GM23338 (cell line): ENCODE measurements at places on chromosomes 3 and 15. TPM values are rescaled to one million over a fixed set of nuclear protein-coding genes. Genes with fewer than 3 reads are reported as not detected.

DNA sequence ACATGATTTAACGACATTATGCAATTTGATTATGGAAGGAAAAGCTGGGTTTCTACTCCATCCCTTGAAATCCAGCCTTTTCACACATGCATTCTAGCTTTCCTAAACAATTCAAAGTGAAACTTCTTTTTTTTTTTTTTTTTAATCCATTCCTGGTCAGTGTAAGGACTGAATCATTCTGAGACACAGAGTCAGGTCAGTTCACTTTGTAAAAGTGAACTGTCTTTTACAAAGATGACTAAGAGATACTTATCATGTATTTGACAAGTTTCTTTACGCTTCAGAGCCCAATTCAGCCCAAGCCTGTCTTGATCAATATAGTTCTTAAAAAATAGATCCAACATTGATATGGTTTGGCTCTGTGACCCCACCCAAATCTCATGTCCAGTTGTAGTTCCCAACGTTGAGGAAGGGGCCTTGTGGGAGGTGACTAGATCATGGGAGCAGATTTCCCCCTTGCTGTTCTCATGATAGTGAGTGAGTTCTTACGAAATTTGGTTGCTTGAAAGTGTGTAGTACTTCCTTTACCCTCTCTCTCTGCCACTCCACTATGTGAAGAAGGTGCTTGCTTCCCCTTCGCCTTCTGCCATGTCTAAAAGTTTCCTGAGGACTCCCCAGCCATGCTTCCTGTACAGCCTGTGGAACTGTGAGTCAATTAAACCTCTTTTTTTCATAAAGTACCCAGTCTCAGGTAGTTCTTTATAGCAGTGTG is 345.6 kb upstream of the THBS1 start:
- H3K27ac ChIP-seq: no peak overlapping the region
- no peak overlapping the region for H3K4me3 ChIP-seq
- no peaks in the 10 kb centered on the region for H3K27me3 ChIP-seq
- H3K36me3 ChIP-seq: peaks cover 5% of the 10 kb centered on the region; the same call in 1 of the 2 replicates

DNA sequence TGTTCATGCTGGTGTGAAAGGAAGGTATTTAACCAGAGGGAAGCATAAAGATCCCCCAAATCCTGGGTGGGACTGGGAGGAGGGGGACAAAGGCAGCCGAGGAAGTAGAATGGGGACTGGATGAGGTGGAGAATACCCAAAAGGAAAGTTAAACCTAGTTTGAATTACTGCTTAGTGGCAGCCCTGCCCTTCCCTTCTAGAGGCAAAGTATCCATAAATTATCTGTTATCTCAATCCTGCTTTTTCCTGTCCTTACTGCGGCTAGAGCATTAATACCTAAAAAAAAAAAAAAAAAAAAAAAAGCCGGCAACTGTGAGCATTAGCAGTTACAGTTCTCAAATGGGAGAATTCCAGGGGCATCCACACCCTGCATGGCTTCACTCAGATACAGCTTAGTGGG is 139.0 kb downstream of the RYR3 start:
- no peak for DNase-seq
- H3K4me3 ChIP-seq: no peak overlapping the region
- H3K27me3 ChIP-seq: no peaks in the 10 kb centered on the region
- no peaks in the 10 kb centered on the region for H3K36me3 ChIP-seq

DNA sequence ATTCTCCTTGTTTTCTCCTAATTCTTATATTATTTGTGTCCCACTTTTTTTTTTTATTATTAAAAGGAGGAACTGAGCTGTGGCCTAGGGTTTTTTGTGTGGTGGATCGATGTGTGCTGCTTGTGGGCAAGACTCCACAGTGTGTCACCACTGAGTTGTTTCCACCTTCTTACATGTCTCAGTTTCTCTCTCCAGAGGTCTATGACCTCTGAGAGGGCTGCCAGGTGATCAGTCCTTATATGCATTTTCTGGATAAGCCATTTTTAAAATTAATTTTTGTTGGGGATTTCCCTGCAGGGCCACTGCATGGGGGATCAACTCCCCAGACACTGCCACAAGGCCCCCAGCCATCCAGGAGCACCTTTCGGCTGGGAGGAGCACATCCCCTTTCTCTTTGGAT is 27.8 kb downstream of the IQCF6 start:
- H3K27ac ChIP-seq: no peak overlapping the region
- DNase-seq: no peak
- H3K36me3 ChIP-seq: 0 out of 2 replicates have a peak, but pooled peaks cover 3% of the 10 kb centered on the region
- peaks cover 25% of the 10 kb centered on the region; the same call in 1 of the 2 replicates for H3K4me1 ChIP-seq
- no peak overlapping the region for H3K4me3 ChIP-seq
- no peaks in the 10 kb centered on the region for H3K27me3 ChIP-seq

DNA sequence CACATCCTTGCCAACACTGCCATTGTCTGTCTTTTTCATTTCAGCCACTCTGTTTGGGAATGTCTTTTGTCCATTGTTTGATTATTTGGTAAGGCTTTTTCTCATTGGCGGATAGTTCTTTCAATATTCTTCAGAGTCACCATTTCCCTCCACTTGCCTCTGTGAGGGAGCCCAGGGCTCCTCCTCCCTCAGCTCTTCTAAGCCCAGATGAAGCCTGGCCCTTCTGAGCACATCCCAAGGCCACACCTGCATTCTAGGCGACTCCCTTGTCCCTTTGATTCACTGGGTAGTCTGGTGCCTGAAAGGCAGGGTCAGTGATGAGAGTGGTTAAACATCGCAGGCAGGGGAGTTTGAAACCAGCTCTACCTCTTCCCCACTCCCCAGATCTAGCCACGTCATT is 12.4 kb upstream of the LTF start:
- H3K36me3 ChIP-seq: peaks cover 2% of the 10 kb centered on the region; the same call in 1 of the 2 replicates
- peak; percentile 26 for DNase-seq
- no peak overlapping the region for H3K27ac ChIP-seq
- H3K4me3 ChIP-seq: no peak overlapping the region
- no peaks in the 10 kb centered on the region for H3K4me1 ChIP-seq
- no peaks in the 10 kb centered on the region for H3K27me3 ChIP-seq

GRCh38 chr15:100249096-100249815 is 92.5 kb downstream of the ADAMTS17 start:
- no peaks in the 10 kb centered on the region for H3K36me3 ChIP-seq
- DNase-seq: no peak
- no peak overlapping the region for H3K4me3 ChIP-seq
- H3K27ac ChIP-seq: no peak overlapping the region

- H3K4me1 ChIP-seq: no peaks in the 10 kb centered on the region
- no peak for DNase-seq
- H3K4me3 ChIP-seq: no peak overlapping the region
These were observed 5.7 kb upstream of the CLK3 start for GRCh38 chr15:74609938-74610301.

- no peak for DNase-seq
- no peak overlapping the region for H3K27ac ChIP-seq
- H3K4me1 ChIP-seq: peaks cover 12% of the 10 kb centered on the region
- H3K4me3 ChIP-seq: no peak overlapping the region
These were observed 328.9 kb downstream of the THSD4 start for GRCh38 chr15:71444032-71444810.

DNA sequence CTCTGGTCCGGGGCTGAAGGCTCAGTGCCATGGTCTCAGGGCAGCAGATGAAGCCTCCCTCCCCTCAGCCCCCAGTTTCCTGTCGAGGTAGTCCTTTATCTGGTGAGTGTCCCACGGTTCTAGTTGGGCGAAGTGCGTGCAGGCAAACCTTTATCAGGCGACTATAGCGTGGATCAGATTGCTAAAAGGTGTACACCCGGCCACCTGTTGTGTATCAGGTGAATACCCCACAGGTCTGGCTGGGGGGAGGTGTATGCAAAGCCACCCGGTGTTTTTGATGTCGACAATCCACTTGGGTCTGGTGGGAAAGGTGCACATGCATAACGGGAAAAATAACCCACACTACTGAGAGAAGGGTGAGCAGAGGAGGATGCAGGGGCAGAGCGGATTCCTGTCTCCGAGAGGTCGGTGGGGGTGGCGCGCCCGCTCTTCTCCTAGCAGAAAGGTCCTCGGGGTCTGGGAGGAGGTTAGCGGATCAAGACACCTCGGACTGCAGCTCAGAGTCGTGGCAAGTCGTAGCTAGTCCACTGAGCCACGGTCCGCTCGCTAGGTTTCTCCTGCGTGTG is 507 bp downstream of the SLC12A6 start:
- H3K27me3 ChIP-seq: no peaks in the 10 kb centered on the region
- H3K4me1 ChIP-seq: peaks cover 19% of the 10 kb centered on the region
- peaks cover 7% of the 10 kb centered on the region for H3K36me3 ChIP-seq
- DNase-seq: peak; percentile 43
- peak overlapping the region; percentile 81 for H3K27ac ChIP-seq

GRCh38 chr3:186406669-186407635 is 44.9 kb upstream of the DGKG start:
- H3K27ac ChIP-seq: no peak overlapping the region
- H3K27me3 ChIP-seq: no peaks in the 10 kb centered on the region
- no peak overlapping the region for H3K4me3 ChIP-seq
- H3K36me3 ChIP-seq: no peaks in the 10 kb centered on the region
- no peaks in the 10 kb centered on the region for H3K4me1 ChIP-seq

- H3K27ac ChIP-seq: no peak overlapping the region
- no peak for DNase-seq
- H3K4me1 ChIP-seq: no peaks in the 10 kb centered on the region
- no peaks in the 10 kb centered on the region for H3K36me3 ChIP-seq
- H3K4me3 ChIP-seq: peak overlapping the region; percentile 52
- peaks cover 26% of the 10 kb centered on the region for H3K27me3 ChIP-seq
These were observed 26.4 kb downstream of the EFCC1 start for GRCh38 chr3:129027544-129027880.

MEX3B gene
- polyA plus RNA-seq: 5.3 TPM in 2 replicates

ALDH1A2 gene
- not detected in 2 replicates for polyA plus RNA-seq

PLA2G4D gene
- polyA plus RNA-seq: 0.15 TPM in 1 of 2 replicates, not detected in the other

GALNT15 gene
- polyA plus RNA-seq: 0.06 TPM in 1 of 2 replicates, not detected in the other

CRYGS gene
- polyA plus RNA-seq: 1.8 and 2.0 TPM in 2 replicates
